Endothelial cell (in vitro differentiated cells): ENCODE measurements at places on chromosomes 5 and 9.

GRCh38 chr5:103669615-103670014, 107.0 kb upstream of the NUDT12 start:
- no peak overlapping the region for H3K4me3 ChIP-seq
- H3K27ac ChIP-seq: no peak overlapping the region
- no peak for DNase-seq
- no peaks in the 10 kb centered on the region for H3K27me3 ChIP-seq

DNA sequence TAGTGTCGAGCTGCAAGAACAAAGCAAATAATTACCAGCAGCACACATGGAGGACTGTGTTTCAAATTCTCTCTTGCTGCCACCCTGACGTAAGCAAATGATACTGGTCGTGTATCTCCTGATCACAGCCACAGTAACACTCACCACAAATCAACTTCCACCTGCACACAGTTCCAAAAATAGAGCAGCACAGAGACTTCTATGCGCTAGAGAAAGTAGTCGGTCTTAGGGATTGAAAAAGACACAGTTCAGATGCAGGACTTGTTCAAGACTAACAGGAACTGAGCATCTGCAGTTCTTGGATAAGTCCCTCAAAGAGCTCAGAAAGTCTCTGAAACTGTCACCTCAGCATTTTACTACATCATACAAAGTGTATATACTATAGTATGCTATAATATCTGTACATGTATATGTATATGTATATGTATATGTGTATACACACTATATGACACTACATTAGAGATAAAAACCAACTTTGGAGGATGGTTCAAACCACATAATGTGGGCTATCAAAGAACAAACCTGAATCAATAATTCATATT, 279.0 kb downstream of the GLIS3 start:
- no peak overlapping the region for H3K27ac ChIP-seq
- no peaks in the 10 kb centered on the region for H3K27me3 ChIP-seq
- H3K4me1 ChIP-seq: no peaks in the 10 kb centered on the region

DNA sequence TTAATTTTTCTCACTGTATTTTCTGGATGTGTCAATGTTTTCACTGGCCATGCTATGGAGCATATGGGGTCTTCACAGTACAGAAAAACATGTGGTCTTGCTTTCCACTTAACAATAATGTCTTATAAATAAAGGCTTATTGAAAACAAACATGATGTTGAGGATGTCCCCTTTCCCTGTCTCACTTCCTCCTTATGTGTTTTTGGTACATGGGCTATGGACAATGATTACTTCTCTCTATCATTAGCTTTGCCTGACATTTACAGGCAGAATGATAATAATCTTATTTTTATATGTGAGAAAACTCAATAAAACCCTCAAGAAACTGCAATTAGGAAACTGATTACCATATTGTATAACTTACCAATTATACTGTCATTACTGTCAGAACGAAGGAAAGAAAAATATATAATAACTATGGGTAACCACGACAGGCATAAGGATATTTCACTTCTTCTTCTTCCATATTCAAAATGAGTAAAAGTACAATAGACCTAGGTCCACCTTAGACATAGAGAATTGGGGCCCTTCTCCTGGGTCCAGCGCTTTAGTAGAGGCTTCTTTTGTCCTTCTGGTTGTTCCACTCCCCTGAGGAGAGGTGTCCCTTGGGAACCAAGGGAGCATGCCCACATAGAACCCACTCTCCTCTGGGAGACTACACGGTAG, 375.0 kb downstream of the MAN2A1 start:
- no peak overlapping the region for H3K4me3 ChIP-seq
- DNase-seq: no peak
- H3K36me3 ChIP-seq: peaks cover under 1% of the 10 kb centered on the region
- H3K27me3 ChIP-seq: no peaks in the 10 kb centered on the region
- no peak overlapping the region for H3K27ac ChIP-seq

DNA sequence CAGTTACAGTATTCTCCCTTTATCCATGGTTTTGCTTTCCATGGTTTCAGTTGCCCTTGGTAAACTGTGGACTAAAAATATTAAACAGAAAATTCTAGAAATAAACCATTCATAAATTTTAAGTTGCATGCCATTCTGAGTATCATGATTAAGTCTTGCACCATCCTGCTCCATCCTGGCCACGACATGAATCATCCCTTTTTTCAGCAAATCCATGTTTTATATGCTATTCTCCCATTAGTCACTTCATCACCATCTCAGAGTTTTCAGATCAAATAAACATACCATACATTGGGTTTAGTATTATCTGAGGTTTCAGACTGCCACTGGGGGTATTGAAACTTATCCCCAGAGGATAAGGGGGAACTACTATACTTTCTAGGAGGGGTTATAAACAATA, 234.4 kb upstream of the ATP10B start:
- no peaks in the 10 kb centered on the region for H3K27me3 ChIP-seq
- no peak overlapping the region for H3K4me3 ChIP-seq
- no peaks in the 10 kb centered on the region for H3K36me3 ChIP-seq

- no peak overlapping the region for H3K27ac ChIP-seq
- no peak overlapping the region for H3K4me3 ChIP-seq
- H3K4me1 ChIP-seq: peaks cover 6% of the 10 kb centered on the region
- no peaks in the 10 kb centered on the region for H3K36me3 ChIP-seq
- DNase-seq: no peak
Measured at GRCh38 chr5:158910782-158911692, 188.7 kb downstream of the EBF1 start.

- H3K4me3 ChIP-seq: no peak overlapping the region
- H3K27ac ChIP-seq: no peak overlapping the region
- no peak for DNase-seq
- peaks cover 52% of the 10 kb centered on the region for H3K36me3 ChIP-seq
Measured at GRCh38 chr5:143217065-143217803, 186.3 kb downstream of the NR3C1 start.

DNA sequence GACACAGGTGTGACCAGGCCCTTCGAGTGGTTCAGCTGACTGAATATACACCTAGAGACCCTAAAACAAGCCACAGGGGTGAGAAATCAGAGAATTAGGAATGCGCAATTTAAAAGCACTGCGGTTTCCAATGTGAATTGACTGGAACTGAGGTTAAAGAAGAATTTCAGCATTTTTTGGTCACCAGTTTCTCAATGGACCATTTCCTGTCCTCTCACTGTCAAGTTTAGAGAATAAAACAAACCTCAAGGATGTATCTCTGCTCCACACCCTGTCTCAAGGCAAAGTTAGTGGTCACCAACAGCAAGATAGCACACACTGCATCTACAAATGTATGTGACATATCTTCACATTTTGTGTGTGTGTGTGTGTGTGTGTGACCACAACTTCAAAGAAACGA, 143.8 kb upstream of the MAP3K1 start:
- peaks cover 4% of the 10 kb centered on the region for H3K27me3 ChIP-seq
- no peaks in the 10 kb centered on the region for H3K36me3 ChIP-seq
- H3K4me1 ChIP-seq: peaks cover 8% of the 10 kb centered on the region
- H3K27ac ChIP-seq: no peak overlapping the region

DNA sequence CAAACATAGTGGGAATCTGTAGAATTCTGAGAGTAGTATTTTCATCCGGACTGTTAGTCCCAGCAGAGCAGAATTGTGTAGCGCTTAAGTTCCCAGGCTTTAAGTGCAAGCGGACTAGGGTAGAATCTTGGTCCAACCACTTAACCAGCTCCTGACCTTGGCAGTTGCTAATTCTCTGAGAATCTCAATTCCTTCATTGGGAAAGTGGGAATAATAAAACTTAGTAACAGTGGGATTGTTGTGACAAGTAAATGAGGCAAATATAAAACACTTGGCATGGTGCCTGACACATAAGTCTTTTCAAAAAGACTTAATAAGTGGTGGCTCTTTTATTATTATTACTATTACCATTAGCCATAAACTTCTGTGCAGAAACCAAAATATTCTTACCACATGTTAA, 8.4 kb upstream of the SLC1A3 start:
- H3K4me1 ChIP-seq: no peaks in the 10 kb centered on the region
- H3K36me3 ChIP-seq: no peaks in the 10 kb centered on the region
- H3K27ac ChIP-seq: no peak overlapping the region
- no peaks in the 10 kb centered on the region for H3K27me3 ChIP-seq
- H3K4me3 ChIP-seq: no peak overlapping the region

- no peaks in the 10 kb centered on the region for H3K27me3 ChIP-seq
- H3K36me3 ChIP-seq: peaks cover 4% of the 10 kb centered on the region
- no peak overlapping the region for H3K27ac ChIP-seq
- DNase-seq: no peak
- no peak overlapping the region for H3K4me3 ChIP-seq
- H3K4me1 ChIP-seq: peaks cover 11% of the 10 kb centered on the region
Measured at GRCh38 chr9:88458716-88459465, 70.6 kb downstream of the SPIN1 start.

GRCh38 chr5:20537911-20538703, 550.1 kb upstream of the CDH18 start:
- no peaks in the 10 kb centered on the region for H3K36me3 ChIP-seq
- no peak overlapping the region for H3K27ac ChIP-seq
- DNase-seq: no peak
- no peaks in the 10 kb centered on the region for H3K4me1 ChIP-seq
